ENCODE measurements at places on chromosomes 1 and 21.
A peak's percentile ranks its signal among the peaks of the same experiment; 100 is the strongest.

GRCh38 chr1:207024202-207025145 is 8.1 kb downstream of the C1orf116 start:
- no peaks in the 10 kb centered on the region for H3K36me3 ChIP-seq
- no peak for DNase-seq
- no peaks in the 10 kb centered on the region for H3K27me3 ChIP-seq
- H3K4me1 ChIP-seq = peaks cover 32% of the 10 kb centered on the region

GRCh38 chr21:17708522-17709265 is 96.0 kb upstream of the BTG3 start:
- no peak for DNase-seq
- no peaks in the 10 kb centered on the region for H3K27me3 ChIP-seq
- no peak overlapping the region for H3K27ac ChIP-seq
- H3K4me3 ChIP-seq = no peak overlapping the region
- H3K36me3 ChIP-seq = no peaks in the 10 kb centered on the region
- no peaks in the 10 kb centered on the region for H3K4me1 ChIP-seq

- H3K4me1 ChIP-seq = no peaks in the 10 kb centered on the region
- no peaks in the 10 kb centered on the region for H3K27me3 ChIP-seq
- no peak for DNase-seq
- H3K27ac ChIP-seq = peak overlapping the region; percentile 91
- peaks cover 22% of the 10 kb centered on the region for H3K36me3 ChIP-seq
Measured at GRCh38 chr1:32394890-32395432, 720 bp upstream of the BSDC1 start.

GRCh38 chr1:206467915-206468314 is 2.4 kb upstream of the IKBKE start:
- H3K4me1 ChIP-seq = peaks cover 34% of the 10 kb centered on the region
- H3K27ac ChIP-seq = no peak overlapping the region
- H3K27me3 ChIP-seq = no peaks in the 10 kb centered on the region
- peak; percentile 68 for DNase-seq
- no peaks in the 10 kb centered on the region for H3K36me3 ChIP-seq

DNA sequence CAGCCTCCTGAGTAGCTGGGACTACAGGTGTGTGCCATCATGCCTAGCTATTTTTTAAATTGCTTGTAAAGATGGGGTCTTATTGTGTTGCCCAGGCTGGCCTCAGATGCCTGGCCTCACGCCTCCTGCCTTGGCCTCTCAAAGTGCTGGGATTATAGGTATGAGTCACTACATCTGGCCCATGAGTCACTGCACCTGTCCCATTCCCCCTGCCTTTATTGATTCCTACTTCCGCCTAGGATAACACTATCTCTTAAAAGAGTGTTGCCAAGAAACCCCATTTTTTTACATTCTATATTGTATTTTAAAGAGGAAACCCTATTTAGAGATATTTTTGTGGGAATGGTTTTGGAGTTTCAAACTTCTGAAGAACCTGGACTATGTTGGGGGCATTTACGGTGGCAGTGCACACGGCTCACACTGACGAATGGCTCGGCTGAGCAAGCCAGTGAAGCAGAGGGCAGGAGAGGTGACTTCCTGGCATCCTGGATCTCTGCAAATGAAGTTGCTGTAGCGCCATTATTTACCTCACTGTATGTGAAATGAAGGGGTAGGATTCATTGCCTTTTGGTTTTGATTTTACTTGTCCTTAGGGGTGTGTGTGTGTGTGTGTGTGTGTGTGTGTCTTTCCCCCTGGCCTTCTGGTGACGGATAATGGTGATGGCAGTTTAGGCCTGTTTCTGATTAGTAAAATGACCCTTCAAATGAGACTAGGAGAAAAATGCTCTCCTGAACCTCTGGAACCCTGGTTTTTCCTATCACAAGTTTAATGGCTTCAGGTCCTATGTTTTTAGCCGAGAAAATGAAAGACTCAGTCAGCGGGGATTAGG is 22.5 kb downstream of the KIF26B start:
- no peaks in the 10 kb centered on the region for H3K27me3 ChIP-seq
- no peaks in the 10 kb centered on the region for H3K36me3 ChIP-seq
- DNase-seq = no peak
- H3K4me3 ChIP-seq = no peak overlapping the region

DNA sequence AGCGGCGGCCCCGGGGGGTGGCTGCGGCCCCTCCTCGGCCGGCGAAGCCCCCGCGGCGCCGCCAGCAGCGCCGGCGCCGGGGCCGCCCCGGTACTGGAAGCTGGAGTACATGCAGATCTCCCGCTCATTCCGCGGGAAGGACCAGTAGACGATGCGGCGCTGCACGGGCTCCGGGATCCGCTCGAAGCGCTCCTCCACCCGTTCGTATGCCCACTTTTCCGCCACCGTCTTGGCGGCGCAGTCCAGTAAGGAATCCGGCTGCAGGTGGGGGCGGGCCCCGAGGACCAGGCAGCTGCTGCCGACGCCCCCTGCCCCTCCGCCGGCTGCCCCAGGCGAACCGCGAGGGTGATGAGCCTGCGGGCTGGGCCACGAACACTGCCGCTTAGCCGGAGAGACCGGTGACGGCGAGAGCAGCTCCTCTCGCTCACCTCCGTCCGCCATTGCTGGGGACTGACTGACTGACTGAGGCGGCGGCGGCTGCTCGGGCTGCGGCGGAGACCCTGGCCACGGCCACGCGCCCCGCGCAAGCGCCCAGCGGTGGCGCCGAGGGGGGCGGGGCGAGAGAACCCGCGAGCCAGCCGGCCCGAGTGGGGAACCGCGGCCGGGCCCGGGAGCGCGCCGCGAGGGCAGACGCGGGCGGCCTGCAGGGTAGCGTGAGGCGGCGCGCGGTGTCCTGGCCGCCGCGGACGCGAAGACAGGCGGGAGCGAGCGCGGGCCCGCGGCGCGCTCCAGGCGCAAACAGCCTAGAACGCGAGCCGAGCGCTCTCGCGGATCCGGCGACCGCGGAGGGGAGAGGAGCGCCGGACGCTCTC is at the start of gene ZSWIM5:
Gene ZSWIM5, minus strand, starts transcription at position 696 of the 812 bp plus-strand sequence. Its CDS starts 255 bp downstream, at position 441.
- no peaks in the 10 kb centered on the region for H3K36me3 ChIP-seq
- H3K4me3 ChIP-seq = peak within 1 kb of the TSS; percentile 69
- peaks cover 10% of the 10 kb centered on the region for H3K4me1 ChIP-seq

- H3K4me1 ChIP-seq = no peaks in the 10 kb centered on the region
- no peaks in the 10 kb centered on the region for H3K36me3 ChIP-seq
- DNase-seq = no peak
- no peak overlapping the region for H3K27ac ChIP-seq
- no peaks in the 10 kb centered on the region for H3K27me3 ChIP-seq
- H3K4me3 ChIP-seq = no peak overlapping the region
Measured at GRCh38 chr1:24939675-24940193, 9.7 kb upstream of the RUNX3 start.

Measured in right atrium auricular region (tissue), 2 donors.